ENCODE measurements at places on chromosomes 7 and 10. TPM values are rescaled to one million over a fixed set of nuclear protein-coding genes. Genes with fewer than 3 reads are reported as not detected.

The CDC14C gene
- total RNA-seq: not detected

The ZNF786 gene
- 3.0 TPM for total RNA-seq

The SYNPO2L gene
- total RNA-seq: not detected

The HHEX gene
- 2.9 TPM for total RNA-seq

The SBDS gene
- 91.0 TPM for total RNA-seq

The CTAGE15 gene
- total RNA-seq: 0.14 TPM

The PPP1R3C gene
- total RNA-seq: 190 TPM

The ATG9B gene
- 0.37 TPM for total RNA-seq

The NFE2L3 gene
- 3.1 TPM for total RNA-seq

The EMX2 gene
- not detected for total RNA-seq

The SLC16A9 gene
- total RNA-seq: 0.55 TPM

The MUC3A gene
- total RNA-seq: not detected

The AKR1C8 gene
- not detected for total RNA-seq

The WNT8B gene
- total RNA-seq: not detected

The ABCC2 gene
- total RNA-seq: 1.6 TPM

The UCMA gene
- total RNA-seq: not detected

The MPP7 gene
- total RNA-seq: 0.28 TPM

The CRTAC1 gene
- not detected for total RNA-seq

The POLR2J2 gene
- 3.9 TPM for total RNA-seq

The TACR2 gene
- total RNA-seq: not detected

The PNLIPRP1 gene
- not detected for total RNA-seq

The UNC5B gene
- total RNA-seq: 22.0 TPM

The HMX3 gene
- not detected for total RNA-seq

The SPDYE8 gene
- total RNA-seq: not detected

The NUB1 gene
- total RNA-seq: 36.0 TPM

The SPDYE9 gene
- not detected for total RNA-seq

The ANKRD30A gene
- total RNA-seq: not detected
